ENCODE measurements at places on chromosomes 12 and 14.

DNA sequence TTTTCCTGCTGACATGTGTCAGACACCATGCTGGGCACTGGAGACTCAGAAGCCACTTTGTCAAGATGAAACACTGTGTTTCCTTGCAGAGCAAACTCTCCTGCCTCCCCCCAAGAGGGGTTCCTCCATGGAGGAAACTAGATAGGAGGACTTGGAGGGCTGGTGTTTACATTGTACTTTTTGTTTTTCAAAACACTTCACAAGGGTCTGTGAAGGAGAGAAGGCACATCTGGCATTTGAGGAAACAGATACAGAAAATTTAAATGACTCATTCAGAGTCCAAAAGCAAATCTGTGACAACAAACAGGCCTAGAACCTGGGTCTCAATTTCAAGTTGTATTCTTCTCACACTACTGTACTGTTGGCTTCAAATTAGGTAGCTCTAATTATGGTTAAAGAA, 6.7 kb upstream of the CDKL1 start:
- no peak for DNase-seq

GRCh38 chr14:61116369-61116768, 135.3 kb downstream of the SLC38A6 start:
- no peak for DNase-seq

- no peak for DNase-seq
These were observed 481.6 kb downstream of the RAD51B start for GRCh38 chr14:68301219-68301618.

GRCh38 chr12:51361161-51362016, 14.9 kb upstream of the CELA1 start:
- no peak for DNase-seq

DNA sequence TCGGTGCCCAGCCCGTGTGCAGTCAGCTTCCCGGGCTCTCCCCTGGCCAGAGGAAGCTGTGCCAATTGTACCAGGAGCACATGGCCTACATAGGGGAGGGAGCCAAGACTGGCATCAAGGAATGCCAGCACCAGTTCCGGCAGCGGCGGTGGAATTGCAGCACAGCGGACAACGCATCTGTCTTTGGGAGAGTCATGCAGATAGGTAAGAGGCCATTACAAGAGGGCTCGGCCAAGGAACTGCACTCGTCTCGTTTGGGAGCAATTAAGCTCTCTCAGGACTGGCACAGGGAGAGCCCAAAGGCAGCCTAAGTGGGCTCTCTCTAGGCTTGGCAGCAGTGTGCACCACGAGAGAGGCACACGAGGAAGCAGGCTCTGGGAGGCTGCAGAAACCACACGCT, 3.7 kb downstream of the WNT5B start:
- no peak for DNase-seq

DNA sequence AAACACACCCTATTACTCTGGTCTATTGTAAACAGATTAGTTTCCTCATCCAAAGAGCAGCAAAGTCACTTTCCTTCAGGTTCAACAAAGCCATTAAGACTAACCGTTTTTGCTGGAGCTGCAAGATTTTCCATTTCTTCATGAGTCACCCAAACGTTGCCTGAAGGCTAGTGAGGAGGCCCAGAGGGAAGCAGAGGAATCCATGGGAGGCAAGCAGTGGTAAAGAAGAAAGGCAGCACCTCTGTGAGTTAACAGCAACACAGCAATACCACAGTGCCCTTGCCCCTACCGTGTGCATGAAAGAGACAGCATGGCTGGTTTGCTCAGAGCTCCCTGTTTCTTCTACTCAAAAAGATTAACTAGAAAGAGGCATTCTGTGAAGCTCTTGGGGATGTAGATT, 206.3 kb downstream of the ACSS3 start:
- no peak for DNase-seq

DNA sequence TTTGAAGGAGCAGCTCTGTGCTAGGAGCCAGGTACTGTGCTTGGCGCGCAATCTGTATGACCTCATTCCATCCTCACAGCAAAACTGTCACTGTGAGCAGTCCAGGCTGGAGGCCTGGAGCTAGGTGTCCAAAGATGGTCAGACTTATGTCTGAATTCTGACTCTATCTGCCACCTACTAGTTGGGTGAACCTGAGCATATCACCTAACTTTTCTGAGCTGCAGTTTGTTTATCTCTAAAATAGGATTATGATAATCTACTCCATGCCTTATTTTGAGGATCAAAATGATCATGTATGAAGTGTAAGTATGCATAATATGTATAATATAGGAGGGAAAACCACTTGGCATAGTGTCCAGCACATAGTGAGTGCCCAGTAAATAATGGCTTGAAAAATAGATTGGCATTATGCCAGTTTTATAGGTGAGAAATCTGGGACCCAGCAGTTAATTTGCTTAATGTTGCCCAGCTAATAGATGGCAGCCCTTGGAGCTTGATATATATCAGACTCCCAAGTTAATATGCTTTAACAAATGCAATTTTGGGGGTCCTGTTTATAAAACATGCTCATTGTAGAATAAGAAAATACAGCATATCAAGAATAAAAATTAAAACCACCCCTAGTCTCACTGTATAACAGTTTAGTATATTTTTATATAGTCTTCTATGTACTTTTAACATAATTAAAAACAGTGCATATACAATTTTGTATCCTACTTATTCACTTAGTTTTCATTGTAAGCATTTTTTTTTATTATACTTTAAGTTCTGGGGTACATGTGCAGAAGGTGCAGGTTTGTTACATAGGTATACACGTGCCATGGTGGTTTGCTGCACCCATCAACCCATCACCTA, 4.5 kb upstream of the JPH4 start:
- DNase-seq, result no peak

DNA sequence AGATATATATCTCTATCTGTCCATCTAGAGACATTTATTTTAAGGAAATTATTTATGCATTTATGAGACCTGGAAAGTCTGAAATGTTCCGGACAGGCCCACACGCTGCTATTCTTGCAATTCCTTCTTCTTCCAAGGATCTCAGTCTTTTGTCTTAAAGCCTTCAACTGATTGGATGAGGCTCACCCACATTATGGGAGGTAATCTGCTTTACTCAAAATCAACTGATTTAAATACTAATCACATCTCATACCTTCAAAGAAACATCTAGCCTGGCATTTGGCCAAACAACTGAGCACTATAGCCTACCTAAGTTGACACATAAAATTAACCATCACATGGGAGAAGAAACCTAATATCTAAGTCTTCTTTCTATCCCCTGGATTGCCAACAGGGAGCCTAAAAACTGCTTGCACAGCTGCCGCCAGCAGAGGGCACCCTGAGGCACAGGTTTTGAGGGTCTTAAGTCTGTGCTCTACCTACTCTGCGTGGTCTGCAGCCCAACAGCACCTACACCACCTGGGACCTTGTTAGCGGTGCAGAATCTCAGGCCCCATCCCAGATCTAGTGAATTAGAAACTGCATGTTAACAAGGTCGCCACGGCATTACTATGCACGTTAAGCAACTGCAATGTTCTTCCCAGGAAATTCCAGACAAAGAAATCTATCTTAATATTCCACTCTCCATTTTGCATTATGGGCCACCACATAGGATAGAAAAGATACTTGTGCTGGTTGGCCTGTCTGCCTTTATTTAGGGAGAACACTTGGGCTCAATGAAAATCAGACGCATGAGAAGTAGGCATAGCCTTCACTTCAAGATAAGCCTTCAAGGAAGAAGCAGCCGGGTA, 249.7 kb downstream of the FOXG1 start:
- no peak for DNase-seq

GRCh38 chr14:91866061-91866460, 1.3 kb downstream of the TC2N start:
- DNase-seq, result no peak

GRCh38 chr14:74514471-74514941, 20.9 kb downstream of the ISCA2 start:
- DNase-seq, result no peak

- no peak for DNase-seq
These were observed 98.2 kb downstream of the C12orf42 start for GRCh38 chr12:103397536-103397935.

DNA sequence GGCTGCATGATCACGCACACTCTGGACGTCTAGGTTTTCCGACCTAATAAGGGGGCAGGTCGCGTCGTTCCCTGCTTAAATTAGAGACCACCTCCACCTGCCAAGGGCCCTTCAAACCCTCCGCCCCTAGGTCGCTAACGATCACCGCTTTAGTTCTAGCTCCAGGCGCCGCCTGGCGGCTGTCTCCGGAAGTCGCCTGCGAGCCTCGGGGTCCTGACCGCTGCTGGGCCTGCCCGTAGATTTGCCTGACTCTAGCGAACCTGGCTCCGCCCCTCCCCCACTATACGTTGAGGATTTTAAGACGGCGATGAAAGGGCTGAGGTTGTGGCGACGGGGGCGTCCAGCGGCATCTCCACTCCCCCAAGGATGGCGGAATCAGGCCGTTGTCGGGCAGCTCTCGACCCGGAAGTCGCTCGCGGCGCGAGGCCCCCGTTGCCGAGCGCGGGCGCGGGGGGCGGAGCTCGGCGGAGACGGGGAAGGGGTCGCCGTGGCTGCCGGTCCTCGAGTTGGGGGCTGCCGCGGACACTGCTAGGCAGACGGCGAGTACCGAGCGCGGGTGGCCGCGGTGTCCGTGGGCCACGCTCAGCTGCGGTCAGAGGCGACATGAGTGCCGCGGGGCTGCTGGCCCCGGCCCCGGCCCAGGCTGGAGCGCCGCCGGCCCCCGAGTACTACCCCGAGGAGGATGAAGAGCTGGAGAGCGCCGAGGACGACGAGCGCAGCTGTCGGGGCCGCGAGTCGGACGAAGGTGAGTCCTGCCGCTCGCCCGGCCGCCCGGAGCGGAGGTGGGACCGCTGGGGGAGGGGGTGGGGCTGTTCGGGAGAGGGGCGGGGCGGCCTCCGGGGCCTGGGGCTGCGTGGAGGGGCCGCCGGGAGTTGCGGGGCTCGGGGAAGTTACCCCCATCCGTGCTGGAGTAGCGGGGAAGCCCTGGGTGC, at the start of gene SUDS3:
Gene SUDS3 (plus strand): TSS at position 467 of the 932 bp plus-strand sequence. CDS start 137 bp downstream, at position 604.
- peak; percentile 59 for DNase-seq

DNA sequence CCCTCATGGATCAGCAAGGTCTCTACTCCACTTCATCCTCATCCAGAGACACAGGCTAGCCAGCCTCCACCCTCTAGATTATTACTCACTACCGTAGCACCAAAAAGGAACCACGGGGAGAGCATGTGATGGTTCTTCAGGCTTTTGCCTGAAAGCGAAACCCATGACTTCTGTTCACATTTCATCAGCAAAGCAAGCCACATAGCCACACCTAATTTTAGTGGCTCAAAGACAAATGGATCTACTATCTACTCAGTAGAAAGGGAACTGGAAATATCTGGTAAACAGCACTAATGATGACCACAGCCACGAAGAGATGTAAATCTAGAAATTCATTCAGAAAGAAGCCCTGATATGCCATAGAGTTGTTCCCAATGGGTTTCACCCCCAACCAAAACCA, 51.4 kb downstream of the VCPKMT start:
- no peak for DNase-seq

- DNase-seq, result no peak
These were observed 2.8 kb downstream of the B3GNT4 start for GRCh38 chr12:122206111-122206881.

DNA sequence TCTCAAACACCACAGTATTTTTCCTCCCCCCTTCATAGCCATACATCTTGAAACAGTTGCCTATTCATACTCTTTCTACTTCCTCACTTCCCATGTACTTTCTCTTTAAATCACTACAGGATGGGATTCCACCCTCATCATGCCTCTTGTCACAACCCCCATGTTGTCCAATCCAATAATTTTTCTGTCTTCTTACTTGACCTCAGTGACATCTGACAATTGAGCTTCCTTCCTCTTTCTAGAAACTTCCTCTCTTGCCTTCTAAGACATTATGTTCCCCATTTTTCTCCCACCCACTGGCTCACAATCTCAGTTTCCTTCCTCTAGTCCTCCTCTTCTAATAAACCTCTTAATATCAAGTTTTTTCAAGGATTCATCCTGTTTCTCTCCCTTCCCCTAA, 5.3 kb downstream of the C2CD5 start:
- no peak for DNase-seq

DNA sequence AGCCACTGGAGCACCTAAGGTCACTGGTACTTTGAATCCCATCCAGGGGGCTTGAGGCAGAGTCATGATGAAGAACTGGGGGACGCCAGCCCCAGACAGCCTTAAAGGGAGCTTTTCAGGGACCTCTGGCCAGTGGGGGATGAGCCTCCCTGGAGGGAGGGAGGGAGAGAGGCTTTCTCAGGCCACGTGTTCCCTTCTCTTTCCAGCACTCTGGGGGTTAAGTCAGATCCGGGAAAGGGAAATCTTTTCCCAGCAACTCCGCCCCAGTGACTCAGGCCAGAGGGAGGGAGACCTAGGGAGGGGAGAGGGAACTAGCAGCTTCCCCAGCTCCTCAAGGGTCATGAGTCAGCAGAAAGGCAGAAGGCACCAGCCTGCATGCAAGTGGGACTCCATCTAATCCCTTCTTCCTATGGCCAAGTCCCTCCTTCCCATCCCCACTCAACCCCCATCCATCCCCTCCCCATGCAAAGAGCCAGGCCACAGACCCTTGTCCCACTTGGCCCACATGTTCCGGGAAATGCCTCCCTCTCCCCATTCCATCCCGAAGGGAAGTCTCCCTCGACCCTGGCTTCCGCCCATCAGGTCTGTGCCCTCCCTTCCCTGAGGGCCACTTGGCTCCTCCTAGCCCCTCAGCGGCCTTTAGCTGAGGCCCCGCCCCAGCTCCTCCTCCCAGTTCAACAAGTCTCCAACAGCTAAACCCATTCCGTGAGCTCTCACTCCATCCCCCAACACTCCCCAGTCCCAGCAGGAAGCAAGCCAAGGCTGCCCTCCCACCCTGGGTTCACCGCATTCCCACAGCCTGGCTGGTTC, 5.6 kb downstream of the TNFRSF1A start:
- peak; percentile 74 for DNase-seq

- DNase-seq, result no peak
These were observed 16.4 kb downstream of the ACVRL1 start for GRCh38 chr12:51923506-51924365.

DNA sequence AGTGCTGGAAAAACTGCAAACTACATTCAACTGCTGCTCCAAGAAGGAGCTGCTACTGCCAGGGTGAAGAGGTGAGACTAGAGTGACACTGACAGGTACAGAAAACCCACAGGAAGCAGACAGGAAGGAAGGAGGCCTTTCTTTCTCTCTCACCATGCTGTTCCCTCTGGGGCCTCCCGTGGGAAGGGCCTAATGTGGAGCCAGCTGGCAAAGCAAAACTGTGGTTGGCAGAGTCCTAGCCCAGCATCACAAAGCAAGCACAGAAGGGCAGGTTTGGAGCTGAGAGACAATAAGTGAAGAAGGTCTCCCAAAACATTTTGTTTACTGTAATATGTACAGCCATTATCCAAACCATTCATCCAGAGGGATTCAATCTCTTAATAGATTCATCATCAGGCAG, 122.5 kb upstream of the MAX start:
- DNase-seq, result no peak
